CD4-positive, alpha-beta T cell treated with Interleukin-21 for 1 hour (primary cell): ENCODE measurements at places on chromosomes 2 and 18.

DNA sequence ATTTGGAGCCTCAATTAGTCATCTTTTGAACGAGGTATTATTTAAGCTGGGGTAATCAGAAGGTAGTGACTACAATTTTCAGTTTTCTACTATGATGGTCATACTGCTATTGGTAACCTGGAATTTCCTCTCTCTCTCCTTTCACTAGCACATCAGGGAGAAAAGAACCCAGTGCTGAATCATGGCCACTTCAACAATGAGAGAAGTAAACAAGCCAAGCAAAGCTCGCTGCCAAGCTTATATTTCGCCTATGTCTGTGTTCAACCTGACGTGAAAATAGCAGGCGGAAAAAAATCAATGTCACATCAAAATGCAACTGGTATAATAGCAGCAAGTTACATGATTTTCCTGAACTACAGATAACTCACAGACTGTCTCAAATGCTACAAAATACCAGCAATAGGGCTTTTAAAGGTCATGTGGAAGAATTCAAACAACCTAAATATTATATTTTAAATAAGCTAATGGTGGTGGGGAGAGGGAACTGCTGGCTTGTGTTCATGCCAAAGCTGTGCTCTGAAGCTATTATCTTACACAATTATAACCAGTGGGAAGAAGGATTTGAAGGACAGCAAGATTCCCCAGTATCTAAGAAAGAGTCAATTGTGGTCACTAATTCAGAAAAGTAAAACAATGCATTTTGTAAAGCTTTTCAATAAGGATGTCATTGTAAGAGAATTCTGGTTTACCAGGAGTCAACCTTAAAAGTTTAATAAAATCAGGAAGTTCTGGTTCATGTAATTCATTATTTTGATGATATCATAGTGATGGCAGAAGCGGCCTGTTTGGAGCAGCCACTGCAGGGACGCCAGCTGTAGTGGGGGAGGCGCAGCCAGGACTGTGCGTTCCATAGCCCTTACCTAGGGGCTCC lies 38.0 kb downstream of the RNF152 start:
- no peak for DNase-seq

DNA sequence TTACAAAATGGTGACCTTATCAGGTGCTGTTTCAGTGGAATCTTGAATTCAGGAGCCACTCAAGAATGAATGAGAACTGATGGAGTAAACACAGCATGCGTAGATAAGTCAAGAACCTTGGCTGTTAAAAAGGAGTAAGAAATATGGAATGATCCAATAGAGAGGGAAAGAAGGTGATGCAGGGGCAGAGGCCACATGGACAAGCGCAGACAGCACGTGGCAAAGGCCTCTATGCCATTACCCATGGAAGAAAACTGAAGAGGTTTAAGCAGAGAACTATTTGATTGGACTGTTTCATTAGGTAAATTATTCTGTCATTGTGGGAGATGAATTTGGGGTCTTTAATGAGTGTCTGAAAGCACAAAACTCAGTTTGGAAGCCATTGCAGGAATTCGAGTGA lies 142.4 kb upstream of the RASGRP3 start:
- DNase-seq = no peak

DNA sequence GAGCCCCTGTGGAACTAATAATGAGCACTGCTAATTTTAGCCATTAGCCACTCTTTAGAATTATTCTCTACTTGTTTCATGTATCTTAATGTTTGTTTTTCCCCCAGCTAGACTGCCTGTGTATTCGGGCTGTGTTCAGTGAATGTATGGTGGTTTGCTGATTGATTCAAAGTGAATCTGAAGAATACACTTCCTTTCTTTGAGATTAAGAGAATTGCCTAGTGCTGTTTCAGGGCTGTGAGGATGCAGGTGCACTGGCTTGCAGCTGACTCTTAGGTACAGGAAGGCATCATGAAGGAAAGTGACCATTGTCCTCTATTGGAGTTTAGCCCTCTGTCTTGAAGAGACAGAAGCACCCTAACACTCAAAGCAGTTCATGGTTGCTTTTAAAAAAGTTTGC lies 138.7 kb downstream of the CERS6 start:
- DNase-seq = no peak

GRCh38 chr2:46871976-46872381 lies 43.6 kb downstream of the MCFD2 start:
- no peak for DNase-seq

GRCh38 chr18:6729247-6730091 lies at the start of gene ARHGAP28:
TSS of gene ARHGAP28 (plus strand) at chr18:6729716. CDS start at chr18:6729822, 106 bp downstream.
- DNase-seq = no peak

DNA sequence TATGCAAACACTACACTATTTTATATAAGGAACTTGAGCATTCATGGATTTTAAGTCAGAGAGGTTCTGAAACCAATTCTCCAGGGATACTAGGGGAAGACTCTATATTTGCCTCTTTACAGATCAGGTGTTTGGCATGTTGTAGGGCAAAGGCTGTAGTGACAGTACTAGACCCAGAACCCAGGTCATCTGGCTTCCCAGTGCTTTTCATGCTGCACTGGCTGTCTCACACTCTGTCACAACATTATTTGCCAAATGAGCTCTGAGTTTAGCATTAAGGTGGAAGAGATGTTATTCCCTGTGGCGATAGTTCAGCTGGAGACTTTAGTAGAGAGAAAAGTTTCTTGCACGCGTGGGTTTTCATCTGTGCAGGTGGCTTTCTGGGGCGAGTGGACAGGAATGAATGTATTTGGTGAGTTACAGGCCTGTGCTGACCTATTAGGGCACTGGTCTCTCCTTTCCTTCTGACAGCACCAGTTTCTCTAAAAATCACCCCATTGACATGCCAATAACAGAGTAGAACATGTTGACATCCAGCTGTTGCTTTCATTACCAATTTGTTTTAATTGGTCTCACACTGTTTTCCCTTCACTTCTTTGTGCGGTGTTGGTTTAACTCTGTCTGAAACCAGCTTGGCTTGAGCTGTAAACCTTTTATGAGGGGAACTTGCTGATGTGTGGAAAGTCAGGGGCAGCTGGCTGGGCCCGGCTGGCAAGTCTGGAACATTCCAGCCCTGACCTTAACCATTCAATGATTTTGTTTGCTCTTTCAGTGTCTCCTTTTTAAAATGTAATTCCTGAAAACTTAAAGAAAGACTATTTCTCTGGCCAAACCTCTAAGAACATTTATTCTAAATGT lies 643.0 kb upstream of the FAM98A start:
- DNase-seq = no peak

GRCh38 chr18:57785751-57786437 lies 17.2 kb downstream of the ATP8B1 start:
- no peak for DNase-seq

DNA sequence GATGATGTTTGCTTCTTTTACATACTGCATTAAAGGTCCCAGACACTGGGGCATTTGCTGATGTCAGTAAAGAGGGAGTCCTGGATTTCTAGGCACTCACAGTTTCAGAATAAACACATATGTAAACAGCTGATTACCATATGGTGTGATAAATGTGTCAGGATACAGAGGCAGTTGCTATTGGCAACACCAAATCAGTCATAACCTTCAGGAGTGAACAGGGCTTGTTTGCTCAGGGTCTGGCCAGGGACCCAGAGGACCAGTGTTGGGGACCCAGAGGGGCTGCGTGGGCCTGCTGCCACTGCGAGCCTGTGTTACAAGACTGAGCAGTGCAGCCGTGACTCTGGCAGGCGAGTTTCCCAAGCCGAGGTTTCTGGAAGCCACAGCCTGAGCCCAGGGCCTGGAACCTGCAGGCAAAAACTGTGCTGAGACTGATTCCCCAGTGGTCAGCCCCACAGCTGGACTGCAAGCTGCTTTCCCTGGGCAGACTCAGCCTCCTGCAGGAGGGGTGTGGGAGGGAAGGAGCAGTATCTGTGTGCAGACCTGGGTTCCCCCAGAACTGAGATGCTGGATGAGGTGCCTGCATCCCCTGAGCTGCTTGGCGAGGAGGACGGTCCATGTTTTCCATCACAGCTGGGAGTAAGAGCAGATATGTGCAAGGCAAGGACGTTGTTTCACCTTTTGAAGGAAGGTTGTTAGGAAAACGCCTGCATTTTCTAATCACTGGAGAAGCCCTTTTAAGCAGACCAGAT lies 23.6 kb downstream of the ASAP2 start:
- no peak for DNase-seq

GRCh38 chr2:54858021-54858681 lies 134.7 kb downstream of the EML6 start:
- DNase-seq = no peak

- DNase-seq = no peak
Measured at GRCh38 chr18:2538844-2539243, 32.5 kb downstream of the METTL4 start.

GRCh38 chr2:156896294-156896693 lies 361.2 kb upstream of the GALNT5 start:
- DNase-seq = no peak

- no peak for DNase-seq
Measured at GRCh38 chr2:160252900-160253299, 52.8 kb upstream of the ITGB6 start.

DNA sequence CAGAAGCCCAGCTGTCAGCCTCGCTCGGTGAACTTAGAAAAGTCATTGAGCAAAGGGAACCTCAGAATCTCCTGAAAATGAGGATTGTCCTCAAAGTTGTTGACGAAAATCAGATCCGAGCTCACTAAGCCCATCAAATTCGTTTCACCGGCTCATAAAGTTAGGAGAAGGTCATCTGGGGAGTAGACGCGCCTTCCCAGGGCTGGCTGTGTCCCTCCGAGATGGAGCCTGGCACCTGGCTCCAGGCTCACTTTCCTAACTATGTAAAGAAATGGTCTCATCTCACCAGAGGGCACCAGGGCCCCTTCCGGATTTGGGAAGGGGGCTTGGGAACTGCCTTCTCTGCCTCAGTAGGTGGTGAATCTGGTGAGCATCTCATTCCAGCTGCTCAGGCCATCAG lies 145.5 kb downstream of the PXDN start:
- no peak for DNase-seq

DNA sequence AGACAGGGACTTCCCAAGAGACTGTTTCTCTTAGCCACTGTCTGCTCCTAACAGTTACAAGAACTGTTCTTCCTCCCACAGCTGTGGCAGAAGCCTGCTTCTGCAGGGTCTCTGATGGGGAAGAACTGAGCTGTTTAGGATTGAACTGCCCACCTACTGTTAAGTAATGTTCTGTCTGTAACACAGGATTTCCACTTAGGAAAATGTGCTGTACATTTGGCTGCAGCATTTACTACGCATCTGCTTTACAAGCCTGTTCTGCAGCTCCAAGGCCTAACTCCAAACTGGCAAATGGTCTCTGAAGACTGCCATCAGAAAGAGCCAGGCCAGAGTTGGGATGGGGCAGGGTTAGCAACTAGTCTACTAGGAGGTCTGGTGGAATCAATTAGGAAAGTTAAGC lies 87.8 kb upstream of the UPP2 start:
- no peak for DNase-seq

DNA sequence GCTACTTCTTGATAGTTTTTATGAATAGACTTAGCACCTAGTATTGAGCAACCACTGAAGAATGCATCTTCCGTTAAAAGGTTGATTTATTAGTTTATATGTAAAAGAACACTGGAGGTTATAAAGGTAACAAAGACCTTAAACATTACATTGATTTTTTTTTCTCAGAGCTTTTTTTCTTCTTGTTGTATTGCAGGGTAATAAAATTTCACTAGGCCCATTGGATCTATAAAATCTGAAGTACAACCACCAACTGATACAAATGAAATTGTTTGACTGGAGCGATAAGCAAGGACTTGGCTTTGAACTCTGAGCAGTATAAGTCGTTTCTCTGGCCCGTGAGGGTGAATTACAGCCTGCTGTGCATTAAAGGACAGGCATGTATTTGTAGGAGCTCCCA lies 344.0 kb downstream of the LRRTM1 start:
- DNase-seq = no peak

DNA sequence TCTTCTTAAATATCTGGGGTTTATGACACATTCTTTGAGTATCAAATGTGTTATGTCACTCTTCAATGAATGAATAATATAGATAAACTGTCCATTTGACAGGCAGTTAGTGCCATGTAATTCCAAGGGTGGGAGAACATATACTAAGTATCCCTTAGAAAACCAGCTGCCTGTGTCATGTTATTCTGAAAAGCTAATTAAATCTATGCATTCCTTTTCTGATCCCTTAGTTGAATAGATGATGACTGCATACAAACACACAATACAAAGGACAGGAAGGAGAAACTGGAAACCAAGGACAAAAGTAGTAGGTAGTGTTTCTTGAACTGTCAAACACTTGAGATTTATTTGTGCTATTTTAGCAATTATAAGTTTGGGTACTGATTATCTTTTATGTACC lies 8.3 kb downstream of the ARHGAP28 start:
- no peak for DNase-seq

GRCh38 chr2:117686699-117687098 lies 127.8 kb upstream of the DDX18 start:
- no peak for DNase-seq

DNA sequence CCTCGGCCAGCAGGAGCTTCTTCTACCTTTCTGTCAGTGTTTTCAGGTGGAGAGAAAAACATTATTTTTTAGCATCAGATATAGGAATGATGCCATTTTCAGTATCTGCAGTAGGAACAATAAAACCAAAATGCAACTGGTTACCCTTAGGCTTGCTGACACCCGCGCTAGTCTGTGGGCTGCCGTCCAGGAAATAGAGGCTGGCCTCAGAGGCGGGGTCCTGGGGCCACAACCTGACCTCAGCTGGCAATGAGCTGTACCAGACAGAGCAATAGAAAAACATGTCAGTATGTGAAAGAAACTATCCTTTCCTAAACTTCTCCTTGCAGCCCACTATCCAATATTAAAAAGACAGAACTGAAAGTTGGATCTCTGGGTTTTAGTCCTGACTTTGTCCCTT lies 4.6 kb upstream of the ST6GAL2 start:
- no peak for DNase-seq

- no peak for DNase-seq
Measured at GRCh38 chr18:27711382-27711781, 465.5 kb downstream of the CDH2 start.

- DNase-seq = no peak
Measured at GRCh38 chr18:11925800-11926481, 17.8 kb upstream of the MPPE1 start.

DNA sequence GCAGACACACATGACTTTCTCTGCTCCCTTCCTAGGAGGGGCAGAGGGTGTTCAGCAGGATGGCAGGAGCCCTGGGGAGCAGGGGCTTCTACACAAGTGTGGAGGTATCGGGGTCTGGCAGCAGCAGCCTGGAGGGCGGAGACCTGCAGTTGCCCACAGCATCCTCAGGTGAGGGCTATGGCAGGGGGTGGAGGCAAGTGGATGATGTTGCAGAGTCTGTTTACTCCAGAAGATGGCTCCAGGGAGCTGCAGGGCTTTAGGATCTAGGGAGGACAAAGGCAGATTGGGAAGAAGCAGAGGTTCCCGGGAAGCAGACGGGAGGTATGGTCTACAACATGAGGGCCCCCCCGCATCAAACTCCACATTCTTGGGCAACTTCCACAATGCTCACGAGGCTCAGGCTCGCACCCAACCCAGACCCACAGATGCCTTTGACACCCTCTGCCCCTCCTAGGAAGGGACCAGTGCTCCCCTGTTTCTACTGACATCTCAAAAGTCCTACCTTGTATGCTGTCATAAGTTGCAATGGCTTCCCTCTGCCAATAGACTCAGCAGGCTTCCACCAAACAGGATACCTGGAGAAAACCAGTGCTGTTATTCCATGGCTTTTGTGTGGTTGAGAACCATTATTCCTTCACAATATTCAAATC lies 12.0 kb upstream of the ATP6V1C2 start:
- no peak for DNase-seq

GRCh38 chr2:102442967-102443828 lies 20.2 kb downstream of the IL18RAP start:
- DNase-seq = peak; percentile 66

GRCh38 chr2:30643674-30644073 lies 163.6 kb downstream of the CAPN13 start:
- DNase-seq = no peak
